ENCODE measurements at places on chromosomes 7 and 10.

- no peak for DNase-seq
Observed at GRCh38 chr7:141295367-141295895, 221.6 kb downstream of the TMEM178B start.

DNA sequence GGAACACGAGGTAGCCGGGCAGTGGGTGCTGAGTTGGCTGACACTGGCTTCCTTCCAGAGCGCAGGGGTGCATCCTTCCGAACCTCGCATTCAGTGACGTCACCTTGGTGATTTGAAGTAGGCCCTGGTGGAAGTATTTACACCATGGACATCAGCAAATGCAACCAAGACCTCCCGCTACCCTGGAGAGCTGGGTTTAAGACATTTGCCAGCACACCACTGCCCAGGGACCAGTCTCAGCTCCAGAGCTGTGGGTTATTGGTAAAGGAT, 106.4 kb upstream of the GPR26 start:
- DNase-seq = no peak

- DNase-seq = no peak
Observed at GRCh38 chr10:15741581-15741980, 21.9 kb upstream of the ITGA8 start.

- no peak for DNase-seq
Observed at GRCh38 chr10:128936392-128936791, 530.6 kb upstream of the MGMT start.

DNA sequence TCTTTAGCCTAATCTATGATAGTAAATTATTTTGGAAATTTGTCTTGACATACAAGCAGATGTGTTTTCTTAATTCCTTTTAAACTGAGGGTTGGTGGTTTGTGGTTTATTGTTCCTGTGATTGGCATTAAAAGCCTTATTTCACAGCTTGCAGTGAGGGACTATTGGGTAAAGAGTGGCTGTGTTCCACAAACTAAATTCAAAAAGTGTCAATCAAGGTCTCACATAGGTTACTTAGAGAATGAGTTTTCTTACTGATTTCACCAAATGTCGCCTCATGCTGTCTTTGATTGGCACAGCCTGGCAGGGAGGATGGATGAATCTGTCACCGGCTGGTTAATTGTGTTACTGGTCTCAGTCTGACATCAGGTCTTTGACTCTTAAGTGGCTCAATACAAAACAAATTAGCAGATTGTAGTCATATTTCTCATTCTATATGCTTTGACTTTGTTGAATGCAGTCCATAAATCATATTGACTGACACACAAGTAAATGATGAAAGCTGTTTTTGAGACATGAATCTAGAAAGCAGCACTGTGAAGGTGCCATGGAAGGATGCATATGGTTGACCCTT, 66.8 kb upstream of the CYP26C1 start:
- no peak for DNase-seq

- no peak for DNase-seq
Observed at GRCh38 chr7:122919643-122920181, 33.5 kb upstream of the CADPS2 start.

GRCh38 chr7:81111781-81112540, 193.1 kb upstream of the SEMA3C start:
- DNase-seq = no peak

- DNase-seq = no peak
Observed at GRCh38 chr7:45685619-45686240, 111.6 kb downstream of the ADCY1 start.

DNA sequence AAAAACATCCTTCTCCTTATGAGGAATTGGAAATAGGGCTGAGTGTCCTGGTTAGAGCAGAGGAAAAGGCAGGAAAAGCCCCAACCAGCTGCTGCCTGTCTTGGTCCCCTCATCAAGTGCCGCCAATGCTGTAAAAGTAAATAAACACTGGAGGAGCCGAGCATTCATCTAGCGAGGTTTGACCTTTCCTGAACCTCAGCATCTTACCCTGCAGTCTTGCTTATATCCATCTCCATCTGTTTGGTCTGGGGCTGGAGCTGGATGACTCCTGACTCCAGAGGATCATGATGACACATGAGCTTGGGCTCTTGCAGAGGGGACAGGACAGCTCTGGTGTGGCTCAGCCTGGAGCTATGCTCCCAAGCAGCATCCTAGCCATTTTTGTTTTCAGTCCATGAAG, 501.1 kb downstream of the TNS3 start:
- DNase-seq = no peak

GRCh38 chr10:79013406-79013987, 55.3 kb upstream of the ZMIZ1 start:
- DNase-seq = no peak

GRCh38 chr10:33139181-33139646, 181.2 kb upstream of the ITGB1 start:
- DNase-seq = no peak

DNA sequence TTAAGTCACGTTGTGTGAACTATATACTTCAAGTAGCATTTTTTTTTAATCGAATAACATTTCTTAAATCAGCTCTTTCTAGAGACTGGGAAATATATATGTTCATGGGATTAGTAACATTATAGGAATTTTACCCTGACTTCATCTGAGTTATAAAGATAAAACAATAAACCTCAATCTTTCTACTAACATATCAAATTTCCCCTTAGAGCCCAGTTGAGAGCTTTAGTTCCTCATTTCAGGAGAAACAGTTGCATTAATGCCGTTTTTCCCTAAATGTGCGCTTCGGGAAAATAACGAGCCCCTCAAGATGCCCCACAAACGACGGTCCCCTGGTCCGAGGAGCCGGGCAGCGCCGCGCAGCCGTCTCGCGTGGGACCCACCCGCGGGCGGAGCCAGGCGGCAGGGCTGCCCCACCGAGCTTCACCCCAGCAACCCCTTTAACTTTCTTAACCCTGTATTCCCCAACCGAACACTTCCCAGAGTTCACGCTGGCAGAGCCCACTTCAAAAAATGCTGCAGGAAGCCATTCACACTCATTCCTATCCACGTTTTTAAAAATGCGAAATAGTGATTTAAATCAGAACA, 152.5 kb upstream of the YAE1 start:
- no peak for DNase-seq

DNA sequence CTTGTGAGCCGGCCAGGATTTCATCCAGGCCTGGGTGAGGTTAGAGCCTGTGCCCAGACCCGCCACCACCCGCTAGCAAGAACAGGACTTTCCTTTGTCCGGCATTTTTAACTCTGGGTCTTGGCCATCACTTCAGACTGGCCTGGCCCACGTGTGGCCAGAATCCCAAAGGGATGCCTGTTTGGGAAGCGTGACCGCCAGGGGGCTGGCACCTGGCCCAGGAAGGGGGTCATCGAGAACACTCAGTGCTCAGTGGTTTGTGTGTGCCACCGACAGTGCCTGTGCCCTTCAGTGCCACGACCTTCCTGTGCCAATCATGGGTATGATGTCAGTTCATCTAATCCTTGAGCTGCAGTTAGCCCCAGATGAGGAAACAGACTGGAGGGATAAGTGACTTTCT, 85.0 kb downstream of the ZMIZ1 start:
- no peak for DNase-seq

GRCh38 chr10:78634835-78635234, 433.9 kb upstream of the ZMIZ1 start:
- no peak for DNase-seq

DNA sequence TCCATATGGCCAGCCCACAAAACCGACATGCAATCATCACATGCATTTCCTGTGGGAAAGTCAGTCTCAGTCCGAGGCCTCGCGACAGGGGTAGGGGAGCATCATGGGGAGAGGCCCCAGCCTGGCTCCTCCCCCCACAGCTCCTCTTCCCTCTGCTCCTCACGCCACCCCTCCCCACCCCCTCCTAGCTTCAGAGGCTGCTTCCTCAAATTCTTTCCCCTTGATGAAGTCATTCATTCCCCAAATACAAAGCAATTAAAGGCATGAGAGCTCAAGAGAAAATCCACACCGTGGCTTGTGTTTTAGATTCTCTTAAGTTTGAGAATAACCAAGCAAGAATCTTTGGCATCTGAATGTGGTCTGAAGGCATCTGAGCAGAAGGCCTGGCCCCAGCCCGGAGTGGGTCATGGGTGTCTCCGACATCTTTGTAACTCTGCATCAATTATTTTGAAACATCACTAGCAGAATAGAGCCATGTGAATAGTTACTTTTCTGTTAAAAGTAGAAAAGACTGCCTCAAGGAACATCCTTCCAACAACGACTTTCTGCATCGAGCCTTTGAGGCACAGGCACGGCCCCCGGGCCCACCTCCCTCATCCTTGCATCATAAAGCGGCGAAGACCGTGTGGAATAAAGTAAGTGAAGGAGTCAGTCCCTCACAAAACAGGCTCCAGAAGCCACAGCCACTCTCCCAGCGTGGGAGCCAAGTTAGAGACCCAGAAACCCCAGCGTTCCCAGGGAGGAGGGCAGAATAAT, 90.9 kb downstream of the DIP2C start:
- DNase-seq = peak; percentile 63

DNA sequence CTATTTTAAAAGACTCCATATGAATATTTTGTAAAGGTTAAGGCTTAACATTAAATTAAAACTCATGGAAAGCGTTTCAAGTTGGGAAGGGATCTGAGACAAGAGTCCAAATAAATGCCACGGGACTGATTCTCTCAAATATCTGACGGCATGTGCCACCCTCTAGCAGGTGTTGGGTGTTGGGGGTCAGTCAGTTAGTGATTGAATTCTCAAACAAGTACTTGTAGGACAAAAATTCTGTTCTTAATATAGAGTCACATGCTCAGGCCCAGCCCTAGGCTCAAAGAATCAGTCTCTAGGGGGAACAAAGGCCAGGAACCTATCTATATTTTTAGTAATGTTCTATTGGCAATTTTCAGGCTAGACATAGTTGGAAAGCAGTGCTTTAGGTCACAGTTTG, 39.1 kb downstream of the SGCE start:
- DNase-seq = no peak

DNA sequence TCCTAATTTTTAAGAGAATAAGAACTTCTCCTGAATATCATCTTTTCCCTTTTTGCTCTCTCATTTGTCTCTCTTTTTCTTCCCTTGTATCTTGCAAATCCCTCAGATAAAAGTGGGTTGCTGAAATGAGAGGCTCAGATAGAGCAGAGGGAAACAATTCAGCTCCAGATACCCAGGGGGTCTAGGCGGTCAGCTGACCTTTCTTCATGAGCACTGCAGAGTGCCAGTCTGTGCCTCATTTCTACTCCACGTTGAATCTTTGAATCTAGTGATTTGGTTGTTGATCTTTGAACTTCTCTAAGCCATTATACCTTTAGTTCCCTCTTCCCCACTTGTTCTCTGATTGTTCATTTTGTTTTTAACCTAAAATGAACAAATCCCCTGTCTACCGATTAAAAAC, 572.6 kb downstream of the PTPRN2 start:
- no peak for DNase-seq
